A549 treated with Mapracorat at 1 μM for 4 hours (cell line): ENCODE measurements at places on chromosomes 16 and 17. TPM values are rescaled to one million over a fixed set of nuclear protein-coding genes. Genes with fewer than 3 reads are reported as not detected.

RCVRN gene
- not detected in 5 replicates for total RNA-seq

MYOCD gene
- 0.61 to 1.5 TPM (median 0.97 TPM) in 5 replicates for total RNA-seq

HBQ1 gene
- 4.6 to 8.2 TPM (median 7.1 TPM) in 5 replicates for total RNA-seq

SLC43A2 gene
- 4.0 to 7.1 TPM (median 5.8 TPM) in 5 replicates for total RNA-seq

HAS3 gene
- total RNA-seq: 38.4 to 52.3 TPM (median 45.9 TPM) in 5 replicates

PYY gene
- total RNA-seq: not detected in 5 replicates

CACNG3 gene
- not detected in 5 replicates for total RNA-seq

C16orf96 gene
- total RNA-seq: 0.03 to 0.06 TPM (median 0.05 TPM) in 3 of 5 replicates, not detected in the others

TEX19 gene
- 0.26 to 0.51 TPM (median 0.39 TPM) in 5 replicates for total RNA-seq

RAB26 gene
- total RNA-seq: 2.4 to 4.2 TPM (median 3.9 TPM) in 5 replicates

NPIPB12 gene
- total RNA-seq: 22.7 to 41.0 TPM (median 25.4 TPM) in 5 replicates
